ENCODE measurements at places on chromosomes 12 and 14.

DNA sequence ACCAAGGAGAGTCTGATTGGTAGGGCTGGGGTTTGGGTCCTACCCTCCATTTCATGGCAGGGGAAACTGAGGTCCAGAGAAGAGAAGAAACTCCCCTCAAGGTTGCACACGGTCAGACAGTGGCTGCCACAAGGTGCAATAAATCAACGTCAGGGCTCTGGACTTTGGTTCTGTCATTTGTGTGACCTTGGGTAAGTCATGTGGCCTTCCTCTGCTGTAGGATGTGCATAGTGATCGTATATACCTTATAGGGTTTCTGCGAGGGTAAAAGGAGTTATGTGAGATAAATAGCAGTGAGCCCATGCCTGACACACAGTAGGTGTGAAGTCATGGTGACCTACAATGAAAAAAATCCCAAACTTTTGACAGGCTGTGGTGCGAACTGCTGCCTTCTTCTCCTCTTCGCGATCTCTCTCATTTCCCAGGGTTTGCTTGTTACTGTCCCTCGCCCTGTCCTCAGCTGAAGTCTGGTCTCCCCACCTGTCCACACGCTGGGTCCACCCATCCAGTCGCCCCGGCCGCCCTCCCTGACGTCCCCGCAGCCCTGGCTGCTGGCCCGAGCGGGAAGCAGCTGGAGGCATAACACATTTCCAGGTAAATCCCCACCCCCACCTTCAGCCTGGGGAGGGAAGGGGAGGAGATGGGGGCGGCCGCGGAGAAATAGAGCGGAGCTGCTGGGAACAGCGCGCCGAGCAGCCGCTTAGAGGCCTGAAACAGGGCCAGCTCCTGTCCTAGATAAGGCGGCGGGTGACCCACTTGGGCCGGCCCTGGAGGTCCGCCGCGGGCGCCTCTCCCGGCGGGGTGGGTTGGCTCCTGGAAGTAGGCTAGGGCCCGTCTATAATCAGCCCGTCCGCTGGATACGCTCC is 1.8 kb upstream of the FAM222A start:
- no peak for DNase-seq

GRCh38 chr12:17020765-17021164 is 414.8 kb upstream of the LMO3 start:
- DNase-seq = no peak

- no peak for DNase-seq
These were observed 148.0 kb downstream of the APAF1 start for GRCh38 chr12:98793121-98793520.

- no peak for DNase-seq
These were observed 417.0 kb upstream of the RGS6 start for GRCh38 chr14:71514941-71515919.

DNA sequence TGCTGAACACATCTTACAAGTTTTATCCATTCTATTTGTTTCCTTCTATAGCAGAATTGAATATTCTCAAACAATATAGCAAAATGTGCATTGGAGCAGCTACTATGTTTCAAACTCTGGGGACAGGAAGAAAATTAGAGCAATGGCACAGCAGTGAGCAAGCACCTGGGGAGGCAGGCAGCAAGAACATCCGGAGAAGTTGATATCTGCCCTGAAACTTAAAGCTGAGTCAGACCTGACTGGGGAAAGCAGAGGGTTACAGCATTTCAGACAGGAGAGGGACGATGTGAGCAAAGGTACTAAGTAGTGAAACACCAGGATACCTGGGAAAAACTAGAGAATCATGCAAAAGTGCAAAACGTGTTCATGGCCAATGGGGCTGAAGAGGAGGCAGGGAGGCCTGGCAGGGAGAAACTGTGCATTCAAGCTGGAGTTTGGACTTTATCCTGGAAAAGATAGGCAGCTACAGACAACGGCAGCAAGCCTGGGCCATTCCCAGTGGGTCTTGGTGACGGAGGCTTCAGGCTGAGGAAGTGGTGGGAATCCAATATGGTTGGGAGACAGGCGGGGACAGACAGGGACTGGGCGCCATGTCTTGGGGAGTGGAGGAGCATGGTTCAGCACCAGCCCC is 118.0 kb upstream of the CDKN3 start:
- no peak for DNase-seq

GRCh38 chr12:12466157-12466556 is 96.5 kb downstream of the DUSP16 start:
- DNase-seq = no peak

- DNase-seq = no peak
These were observed 178.9 kb upstream of the BCL2L14 start for GRCh38 chr12:11891754-11892386.

- no peak for DNase-seq
These were observed 101.5 kb downstream of the RPAP3 start for GRCh38 chr12:47604221-47604873.

DNA sequence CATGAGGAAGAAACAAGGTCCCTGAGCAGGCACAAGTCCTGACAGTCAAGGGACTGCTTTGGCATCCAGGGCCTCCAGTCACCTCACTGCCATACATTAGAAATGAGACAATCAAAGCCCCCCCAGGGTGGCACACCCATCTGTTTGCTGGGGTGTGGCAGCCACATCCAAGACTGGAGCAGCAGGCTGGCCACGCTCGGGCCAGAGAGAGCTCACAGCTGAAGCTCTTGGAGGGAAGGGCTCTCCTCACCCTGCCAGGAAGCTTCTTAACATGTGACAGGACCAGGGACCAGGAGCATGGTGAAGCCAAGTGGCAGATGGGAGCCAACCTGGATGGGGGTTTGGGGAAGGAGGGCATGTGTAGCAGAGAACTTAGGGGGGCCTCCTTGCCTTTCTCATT is 10.0 kb downstream of the CACNB3 start:
- DNase-seq = no peak

GRCh38 chr12:52119398-52120254 is 40.1 kb downstream of the SMIM41 start:
- peak; percentile 67 for DNase-seq

DNA sequence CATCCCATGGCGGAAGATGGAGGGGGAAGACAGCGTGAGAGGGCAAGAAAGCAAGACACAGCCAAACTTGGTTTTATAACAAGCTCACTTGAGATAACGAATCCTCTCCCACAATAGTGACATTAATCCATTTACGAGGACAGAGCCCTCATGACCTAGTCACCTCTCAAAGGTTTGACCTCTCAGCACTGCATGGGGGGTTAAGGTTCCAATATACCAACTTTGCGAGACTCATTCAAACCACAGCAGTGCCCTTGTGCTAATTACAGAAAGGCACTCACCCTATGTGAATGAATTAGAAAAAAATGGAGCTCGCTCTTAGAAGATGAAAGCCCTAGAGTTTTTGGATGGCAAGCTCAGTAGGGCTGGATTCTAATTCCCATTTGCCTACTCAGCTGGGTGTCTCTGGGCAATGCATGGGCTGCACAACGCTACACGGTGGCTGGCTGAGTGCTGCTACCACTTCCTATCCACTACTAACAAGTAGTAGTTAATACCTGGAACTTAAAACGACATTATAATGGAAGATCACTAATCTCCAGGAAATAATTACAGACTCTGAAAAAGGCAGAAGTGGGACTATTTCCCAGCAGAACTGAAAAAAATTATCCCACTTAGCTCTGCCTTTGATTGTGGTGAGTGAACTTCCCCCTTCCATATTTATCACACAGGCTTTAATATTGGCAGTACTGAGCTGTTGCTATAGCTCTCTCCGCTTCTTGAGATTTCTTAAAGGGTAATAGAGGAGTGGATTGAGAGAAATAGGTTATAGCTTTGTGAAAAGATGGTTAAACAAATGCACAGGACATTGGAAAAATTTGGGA is 27.5 kb downstream of the TESPA1 start:
- DNase-seq = no peak

DNA sequence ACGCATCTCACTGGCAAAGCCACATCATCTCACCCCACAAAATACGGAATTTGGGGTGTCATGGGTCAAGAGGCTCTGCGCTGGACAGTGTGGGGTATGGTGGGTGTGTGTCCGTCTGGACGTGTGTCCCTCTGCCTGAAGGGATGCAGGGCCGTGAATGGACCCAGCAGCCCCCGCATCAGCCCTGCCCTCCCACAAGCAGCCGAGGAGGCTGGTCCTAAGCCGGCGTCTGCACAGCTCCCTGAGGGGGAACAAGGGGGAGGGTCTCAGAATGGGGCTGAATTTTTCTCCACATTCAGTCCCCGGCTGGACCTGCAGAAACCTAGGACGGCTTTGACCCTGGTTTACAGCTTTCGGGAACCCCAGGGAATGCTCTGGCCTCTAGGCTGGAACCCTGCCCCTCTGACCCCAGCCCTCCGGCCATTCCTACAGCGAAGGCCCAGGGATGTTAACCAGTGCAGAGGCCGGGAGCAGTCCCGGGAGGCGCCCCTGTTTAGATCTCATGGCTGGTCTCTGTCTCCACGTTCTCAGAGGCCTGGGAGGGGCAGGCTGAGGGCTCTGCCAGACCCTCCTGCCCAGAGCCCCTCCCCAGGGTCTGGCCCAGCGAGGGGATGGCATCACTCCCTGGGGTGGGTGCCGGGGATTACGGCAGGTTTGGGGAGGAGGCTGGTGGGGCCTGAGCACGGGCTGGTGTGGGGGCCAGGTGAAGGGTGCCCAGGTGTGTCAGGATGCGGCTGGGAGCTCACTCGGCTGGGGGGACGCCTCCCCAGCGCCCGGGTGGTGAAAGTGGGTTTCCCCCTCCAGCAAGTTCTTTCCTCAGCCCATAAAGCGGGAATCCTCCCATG is 156.5 kb upstream of the C14orf180 start:
- no peak for DNase-seq

GRCh38 chr12:108649126-108649525 is 15.4 kb upstream of the SELPLG start:
- DNase-seq = no peak

GRCh38 chr12:25784669-25785068 is 173.8 kb upstream of the RASSF8 start:
- DNase-seq = no peak

DNA sequence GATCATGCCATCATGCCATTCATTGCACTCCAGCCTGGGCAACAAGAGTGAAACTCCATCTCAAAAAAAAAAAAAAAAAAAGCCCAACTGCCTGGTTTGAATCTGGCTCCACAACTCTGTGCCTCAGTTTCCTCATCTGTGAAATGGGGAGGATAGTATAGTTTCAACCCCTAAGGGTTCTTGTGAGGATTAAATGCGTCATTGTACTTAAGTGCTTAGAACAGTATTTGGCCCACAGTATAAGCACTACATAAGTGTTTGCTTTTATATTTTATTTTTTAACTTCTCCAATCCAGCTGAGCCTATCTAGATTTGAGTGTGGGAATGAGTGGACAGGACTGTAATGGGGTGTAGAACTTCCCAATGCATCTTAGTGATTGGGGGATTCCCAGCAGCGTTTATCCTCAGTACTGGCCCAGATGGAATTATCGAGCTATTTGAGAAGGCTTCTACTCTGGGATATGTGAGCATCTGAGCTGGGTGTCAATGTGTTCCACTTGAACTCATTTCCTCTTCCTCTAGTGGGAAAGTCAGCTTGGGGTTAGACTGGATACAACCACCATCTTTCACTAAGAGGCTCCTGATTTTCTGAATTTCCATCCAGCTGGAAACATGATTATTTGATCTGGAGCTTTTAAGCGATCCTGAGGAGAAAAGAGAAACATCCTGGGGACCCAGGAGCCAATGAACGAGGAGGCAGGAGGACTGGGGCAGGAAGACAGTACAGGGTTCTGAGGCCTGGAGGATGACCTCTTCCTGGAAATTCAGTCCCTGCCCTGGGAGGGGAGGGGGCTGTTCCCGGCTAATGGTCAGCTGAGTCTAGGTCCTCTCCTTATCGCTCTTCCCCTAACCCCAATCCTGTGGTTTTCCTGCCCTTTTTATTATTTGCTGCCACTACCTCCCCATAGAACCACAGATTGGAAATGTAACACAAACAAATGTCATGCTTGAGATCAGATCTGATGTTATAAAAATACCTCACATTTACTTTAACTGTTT is 9.3 kb upstream of the ESPL1 start:
- DNase-seq = no peak

DNA sequence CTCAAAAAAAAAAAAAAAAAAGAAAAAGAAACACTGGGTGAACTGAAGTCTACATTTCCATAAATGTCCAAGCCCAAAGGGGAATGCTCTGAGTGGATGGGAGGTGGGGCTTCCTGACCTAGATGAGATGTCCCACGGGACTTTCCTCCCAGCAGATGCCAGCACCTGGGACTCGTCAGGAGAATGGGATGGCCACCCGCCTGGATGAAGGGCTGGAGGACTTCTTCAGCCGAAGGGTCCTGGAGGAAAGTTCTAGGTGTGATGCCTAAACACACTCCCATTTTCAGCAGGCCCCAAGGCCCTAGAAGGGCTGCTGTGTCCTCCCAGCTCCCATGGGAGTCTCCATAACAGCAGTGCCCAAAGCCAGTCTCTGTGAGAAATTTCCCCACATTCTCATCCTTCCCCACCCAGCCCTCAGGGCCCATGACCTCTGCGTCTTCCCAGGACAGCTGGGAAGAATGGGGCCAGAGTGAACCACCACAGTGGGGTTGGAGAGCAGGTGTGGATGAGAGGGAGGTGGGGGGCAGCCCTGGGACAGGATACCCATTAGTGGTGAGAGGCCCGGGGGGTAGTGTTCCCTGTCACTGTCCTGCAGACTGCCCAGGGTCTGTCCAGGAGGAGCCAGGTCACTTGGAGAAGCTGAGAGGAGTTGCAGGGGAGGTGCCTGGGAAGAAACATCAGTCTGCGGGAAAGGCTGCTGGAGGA is 7.1 kb upstream of the CPNE6 start:
- DNase-seq = no peak

- DNase-seq = no peak
These were observed 82.6 kb upstream of the FUT8 start for GRCh38 chr14:65329911-65330310.

DNA sequence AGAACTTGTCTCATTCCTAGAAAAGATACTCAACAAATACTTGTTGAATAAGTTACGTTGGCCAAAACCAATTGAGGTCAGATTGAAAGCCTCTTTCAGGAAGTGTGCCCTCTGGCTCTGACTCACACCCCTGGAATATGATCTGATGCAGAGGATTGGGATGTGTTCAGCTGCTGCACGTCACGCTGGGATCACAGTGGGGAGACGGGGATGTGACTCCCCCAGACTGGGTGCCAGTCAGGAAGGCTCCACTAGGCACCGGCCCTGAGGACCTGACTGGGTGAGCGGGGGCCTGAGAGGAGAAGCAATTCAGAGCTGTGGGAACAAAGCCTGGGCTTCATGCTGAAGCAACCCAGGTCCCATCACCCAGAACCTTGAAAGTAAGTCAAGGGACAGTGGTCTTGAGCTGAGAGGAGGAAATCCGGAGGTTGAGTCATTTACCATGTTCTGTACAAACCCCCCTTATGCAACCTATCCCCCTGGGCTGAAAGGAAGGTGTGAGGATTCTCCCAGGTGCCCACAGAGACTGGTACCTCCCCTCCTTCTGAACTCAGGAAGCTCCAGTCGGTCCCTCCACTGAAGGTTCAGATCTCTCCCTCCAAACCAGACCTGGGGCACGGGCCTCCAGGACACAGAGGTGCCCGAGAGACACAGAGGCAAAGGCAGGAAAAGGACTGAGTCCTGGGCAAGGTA is 3.9 kb downstream of the CEBPE start:
- no peak for DNase-seq

DNA sequence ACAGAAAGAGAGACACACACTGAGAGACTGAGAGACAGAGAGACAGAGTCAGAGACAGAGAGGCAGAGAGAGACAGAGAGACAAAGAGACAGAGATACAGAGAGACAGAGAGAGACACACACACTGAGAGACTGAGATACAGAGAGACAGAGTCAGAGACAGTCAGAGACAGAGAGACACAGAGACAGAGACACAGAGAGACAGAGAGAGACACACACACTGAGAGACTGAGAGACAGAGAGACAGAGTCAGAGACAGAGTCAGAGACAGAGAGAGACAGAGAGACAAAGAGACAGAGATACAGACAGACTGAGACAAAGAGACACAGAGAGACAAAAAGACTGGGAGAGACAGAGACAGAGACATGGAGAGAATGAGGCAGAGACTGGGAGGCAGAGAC is 90.0 kb downstream of the GALNT9 start:
- no peak for DNase-seq
